Stimulated activated naive CD4-positive, alpha-beta T cell treated with Interleukin-2 at 50 U/mL for 16 hours (primary cell): ENCODE measurements at places on chromosomes 1 and 21.

- peak; percentile 21 for DNase-seq
These were observed 103.7 kb upstream of the NFIA start for GRCh38 chr1:60978421-60979357.

DNA sequence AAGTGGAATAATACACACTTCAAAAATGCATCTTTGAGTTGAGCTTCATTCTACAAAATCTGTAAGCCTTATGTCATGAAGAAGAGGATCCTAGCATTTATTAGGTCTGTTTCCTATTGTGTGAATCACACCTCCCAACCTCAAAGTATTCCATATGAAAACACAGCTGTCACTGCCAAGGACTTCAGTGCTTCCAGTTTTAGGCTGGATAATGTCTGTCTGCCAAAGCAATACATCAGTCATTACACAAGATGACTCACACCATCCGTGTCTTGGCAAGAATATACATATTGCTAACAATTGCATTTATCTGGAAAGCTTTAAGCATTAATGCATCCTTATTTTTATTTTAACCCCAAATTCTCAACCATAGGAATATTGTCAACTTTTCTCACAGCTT, 125.7 kb upstream of the TMPRSS15 start:
- DNase-seq: no peak

DNA sequence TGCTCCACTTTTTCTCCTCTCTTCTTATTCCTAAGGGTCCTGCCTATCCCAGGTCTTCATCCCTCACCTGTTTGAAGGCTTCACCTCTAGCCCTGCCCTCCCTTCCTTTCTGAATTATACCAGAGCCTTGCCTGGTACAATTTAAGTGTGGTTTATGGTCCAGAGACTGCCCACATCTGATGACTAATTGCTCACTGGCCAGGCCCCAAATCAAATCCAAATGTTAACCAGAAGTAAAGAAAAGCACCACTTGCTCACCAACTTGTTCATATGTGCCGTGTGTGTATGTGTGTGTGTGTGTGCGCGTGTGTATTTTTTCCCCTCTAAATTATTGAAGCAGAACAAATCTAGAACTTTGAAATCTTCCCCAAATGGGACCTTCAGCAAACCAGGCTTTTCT, 26.4 kb downstream of the MYOM3 start:
- DNase-seq: no peak

GRCh38 chr21:45306453-45306831, 18.7 kb upstream of the POFUT2 start:
- DNase-seq: no peak

- no peak for DNase-seq
These were observed 188.8 kb downstream of the PRDM16 start for GRCh38 chr1:3257788-3258187.
